Hippocampal formation (tissue), 2 donors: ENCODE measurements at places on chromosomes 2 and 18.

GRCh38 chr2:184793176-184793575, 194.8 kb downstream of the ZNF804A start:
- no peak for DNase-seq

DNA sequence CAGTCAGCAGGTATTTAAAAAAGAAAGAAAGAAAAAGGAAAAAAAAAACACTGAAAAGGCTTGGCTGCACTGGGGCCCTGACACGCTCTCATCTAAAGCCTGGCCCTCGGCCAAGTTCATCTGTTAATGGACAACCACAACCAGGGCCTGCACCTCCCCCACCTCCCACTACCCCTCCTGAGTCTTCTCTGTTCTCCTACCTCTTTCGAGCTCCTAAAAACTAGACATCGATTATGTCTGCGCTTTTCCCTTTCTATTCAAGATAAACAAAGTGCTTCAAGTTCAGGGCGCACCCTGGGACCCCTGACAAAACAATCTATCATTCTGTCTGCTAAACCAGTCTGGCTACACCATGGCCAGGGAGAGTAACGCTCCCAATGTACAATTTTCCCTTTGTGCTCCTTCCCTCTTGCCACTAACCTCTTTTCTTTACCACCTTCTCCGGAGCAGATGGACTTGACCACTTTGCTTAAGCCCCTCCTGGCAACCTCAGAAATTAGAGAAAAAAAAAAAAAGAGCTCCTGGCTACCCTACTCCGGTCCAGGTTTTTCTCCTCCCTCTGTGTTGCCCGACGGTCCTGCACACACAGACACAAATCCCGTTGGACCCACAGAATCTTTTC, 22.7 kb downstream of the BCL11A start:
- DNase-seq = no peak

DNA sequence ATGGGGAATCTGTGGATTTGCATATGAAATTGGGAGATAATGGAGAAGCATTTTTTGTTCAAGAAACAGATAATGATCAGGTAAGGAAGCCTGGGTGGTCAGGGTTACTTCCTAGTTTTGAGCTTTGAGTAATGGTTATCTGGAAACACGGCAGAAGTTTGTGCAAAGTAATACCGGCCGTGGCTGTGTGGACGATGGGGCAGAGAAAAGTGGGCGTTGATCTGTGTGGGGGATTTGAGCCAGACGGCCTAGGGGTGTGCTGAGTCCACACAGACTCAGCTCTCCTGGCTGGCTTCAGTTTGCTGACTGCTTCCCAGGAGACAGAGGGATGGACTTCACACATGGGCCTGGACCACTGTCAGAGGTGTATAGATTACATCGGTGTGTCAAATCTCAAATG, 21.3 kb downstream of the LPIN1 start:
- no peak for DNase-seq

DNA sequence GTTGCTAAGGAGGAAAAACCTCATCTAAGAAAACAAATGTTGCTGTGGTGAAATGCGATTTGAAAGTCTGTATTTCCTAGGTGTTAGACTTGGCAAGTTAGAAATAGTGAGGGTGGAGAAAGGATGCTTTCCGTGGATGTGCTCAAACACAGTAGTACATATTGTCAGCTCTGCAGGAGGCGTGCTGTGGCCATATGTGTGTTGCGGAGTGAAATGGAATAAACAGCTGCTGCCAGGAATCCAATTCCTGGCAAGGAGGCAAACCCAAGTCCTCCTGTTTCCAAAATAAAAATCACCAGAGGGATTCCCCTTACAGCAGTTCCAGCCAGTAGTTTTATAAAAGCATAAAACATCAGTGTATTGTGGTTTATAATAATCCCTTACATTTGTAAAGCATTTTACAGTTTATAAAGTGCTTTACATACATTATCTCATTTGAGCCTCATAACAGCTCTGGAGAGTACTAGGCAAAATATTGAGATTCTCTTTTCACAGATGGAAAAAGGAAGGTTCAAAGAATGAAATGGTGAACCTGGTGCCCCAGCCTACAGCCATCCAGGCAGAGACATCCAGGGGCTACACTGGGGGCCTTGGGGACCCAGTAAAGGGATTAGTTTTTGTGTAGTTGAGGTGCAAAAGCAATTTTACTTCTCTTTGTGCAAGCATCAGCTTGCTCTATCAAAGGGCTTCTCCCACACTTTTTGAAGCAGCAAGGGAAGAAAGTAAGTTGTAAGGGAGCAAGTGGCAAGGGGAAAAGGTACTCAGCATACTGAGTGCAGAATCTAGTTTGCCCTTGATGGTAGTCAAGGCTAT, 206.0 kb downstream of the AGPS start:
- DNase-seq = no peak

- no peak for DNase-seq
Measured at GRCh38 chr2:71797035-71797810, 343.9 kb downstream of the DYSF start.

DNA sequence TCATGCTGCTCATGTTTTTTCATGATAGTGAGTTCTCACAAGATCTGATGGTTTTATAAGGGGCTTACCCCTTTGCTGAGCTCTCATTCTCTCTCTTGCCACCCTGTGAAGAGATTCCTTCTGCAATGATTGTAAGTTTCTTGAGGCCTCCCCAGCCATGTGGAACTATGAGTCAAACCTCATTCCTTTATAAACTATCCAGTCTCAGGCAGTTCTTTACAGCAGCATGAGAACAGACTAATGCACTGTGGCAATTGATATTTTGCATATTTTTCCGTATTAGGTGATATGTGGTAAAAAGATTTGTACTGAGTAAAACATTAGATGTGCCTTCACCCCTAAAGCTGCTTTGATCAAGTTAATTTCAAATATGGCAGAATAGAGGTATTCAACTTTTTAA, 48.8 kb downstream of the RAB27B start:
- DNase-seq = no peak

DNA sequence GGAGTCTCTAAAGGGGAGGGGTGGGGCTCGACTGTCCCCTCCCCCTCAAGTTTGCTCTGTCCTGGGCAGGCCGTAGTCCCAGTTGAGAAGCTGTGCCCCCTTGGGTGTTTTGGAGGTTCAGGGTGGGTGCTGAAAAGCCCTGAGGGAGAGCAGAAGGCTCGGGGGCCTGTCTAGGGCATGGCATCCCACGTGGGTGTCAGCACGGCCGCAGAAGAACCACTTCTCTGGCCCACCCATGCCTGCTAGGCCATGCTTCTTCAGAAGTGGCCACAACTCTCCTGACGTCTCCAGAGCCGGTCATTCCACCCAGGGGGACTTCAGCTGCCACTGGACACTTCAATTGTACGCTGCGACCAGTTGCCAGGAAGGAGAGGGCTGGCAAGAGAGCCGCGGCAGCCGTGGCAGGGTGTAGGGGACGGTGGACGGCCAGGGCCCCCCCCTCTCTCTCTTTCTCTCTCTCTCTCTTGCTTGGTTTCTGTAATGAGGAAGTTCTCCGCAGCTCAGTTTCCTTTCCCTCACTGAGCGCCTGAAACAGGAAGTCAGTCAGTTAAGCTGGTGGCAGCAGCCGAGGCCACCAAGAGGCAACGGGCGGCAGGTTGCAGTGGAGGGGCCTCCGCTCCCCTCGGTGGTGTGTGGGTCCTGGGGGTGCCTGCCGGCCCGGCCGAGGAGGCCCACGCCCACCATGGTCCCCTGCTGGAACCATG, at the start of gene INPP5D:
Gene INPP5D, plus strand, starts transcription at position 546 of the 704 bp plus-strand sequence. Its CDS starts 137 bp downstream, at position 683.
- peak; percentile 18 for DNase-seq

- no peak for DNase-seq
Measured at GRCh38 chr2:32166115-32166574, 481 bp downstream of the SLC30A6 start.

- DNase-seq = no peak
Measured at GRCh38 chr18:22999212-22999611, 66.1 kb downstream of the RBBP8 start.

DNA sequence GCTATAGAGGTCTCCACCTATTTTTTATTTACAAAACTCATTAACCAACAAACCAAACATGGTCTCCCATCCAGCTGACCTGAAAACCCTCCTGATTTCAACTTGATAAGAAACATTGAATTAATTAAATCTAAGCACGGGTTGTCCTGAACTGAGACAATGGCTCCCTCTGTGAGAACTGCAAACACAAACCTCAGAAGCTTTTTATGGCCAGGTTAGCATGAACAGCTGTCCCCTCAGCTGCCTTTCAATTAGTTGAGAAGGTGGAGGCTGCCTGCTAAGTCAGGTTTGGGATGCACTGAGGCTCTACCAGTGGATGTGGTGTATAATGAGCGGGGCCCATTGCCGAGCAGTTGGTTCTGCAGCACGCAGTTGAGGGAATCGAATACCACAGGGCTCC, 258.5 kb upstream of the DDX18 start:
- DNase-seq = no peak

DNA sequence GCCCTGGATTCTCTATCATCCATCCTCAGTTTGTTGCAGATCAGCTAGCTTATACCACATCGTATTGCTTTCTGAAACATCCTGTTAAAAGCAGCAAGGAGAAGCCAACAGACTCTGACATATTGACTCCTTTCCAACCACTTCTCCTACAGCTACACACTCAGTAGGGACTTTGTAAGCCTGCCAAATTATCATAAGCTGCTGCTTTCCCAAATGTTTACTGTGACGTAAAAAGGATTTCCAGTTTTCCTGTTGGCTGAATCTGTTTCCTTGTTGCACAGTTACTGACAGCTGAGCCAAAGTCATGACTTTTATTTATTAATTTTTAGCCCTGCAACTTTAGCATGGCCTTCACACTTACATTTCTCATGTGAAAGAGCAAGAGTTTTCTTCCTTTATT, 294.3 kb downstream of the KCNJ3 start:
- no peak for DNase-seq

- DNase-seq = peak; percentile 7
Measured at GRCh38 chr2:19474128-19474527, 115.7 kb upstream of the OSR1 start.

DNA sequence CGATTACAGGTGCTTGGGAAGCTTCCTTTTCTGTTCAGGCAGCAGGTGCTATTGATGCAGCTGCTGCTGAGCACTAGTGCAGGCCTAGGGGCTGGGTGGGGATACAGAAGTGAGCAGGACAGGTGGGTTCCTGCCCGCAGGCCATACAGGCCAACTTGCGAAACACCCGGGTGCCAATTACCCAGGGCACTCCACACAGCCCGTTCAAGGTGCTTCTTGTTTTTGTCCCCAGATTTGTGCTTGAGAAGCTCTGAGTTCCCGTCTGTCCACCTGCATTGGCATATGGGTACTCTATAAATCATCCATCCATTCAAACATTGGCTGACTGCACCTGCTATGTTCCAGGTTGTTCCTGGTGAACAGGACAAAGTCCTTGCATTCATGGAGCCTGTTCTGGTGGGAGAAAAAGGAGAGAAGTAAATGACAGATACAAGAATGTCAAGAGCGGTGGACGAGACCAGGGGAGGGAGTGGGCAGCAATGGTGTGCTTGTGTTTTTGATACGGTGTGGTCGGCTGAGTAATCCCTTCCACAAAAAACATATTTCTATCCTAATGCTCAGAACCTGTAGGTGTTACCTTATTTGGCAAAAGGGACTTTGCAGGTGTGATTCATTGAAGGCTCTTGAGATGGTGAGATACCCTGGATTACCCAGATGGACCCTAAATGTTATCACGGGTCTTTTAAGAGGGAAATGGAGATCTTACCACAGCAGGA, 31.4 kb downstream of the SH3BP4 start:
- no peak for DNase-seq

DNA sequence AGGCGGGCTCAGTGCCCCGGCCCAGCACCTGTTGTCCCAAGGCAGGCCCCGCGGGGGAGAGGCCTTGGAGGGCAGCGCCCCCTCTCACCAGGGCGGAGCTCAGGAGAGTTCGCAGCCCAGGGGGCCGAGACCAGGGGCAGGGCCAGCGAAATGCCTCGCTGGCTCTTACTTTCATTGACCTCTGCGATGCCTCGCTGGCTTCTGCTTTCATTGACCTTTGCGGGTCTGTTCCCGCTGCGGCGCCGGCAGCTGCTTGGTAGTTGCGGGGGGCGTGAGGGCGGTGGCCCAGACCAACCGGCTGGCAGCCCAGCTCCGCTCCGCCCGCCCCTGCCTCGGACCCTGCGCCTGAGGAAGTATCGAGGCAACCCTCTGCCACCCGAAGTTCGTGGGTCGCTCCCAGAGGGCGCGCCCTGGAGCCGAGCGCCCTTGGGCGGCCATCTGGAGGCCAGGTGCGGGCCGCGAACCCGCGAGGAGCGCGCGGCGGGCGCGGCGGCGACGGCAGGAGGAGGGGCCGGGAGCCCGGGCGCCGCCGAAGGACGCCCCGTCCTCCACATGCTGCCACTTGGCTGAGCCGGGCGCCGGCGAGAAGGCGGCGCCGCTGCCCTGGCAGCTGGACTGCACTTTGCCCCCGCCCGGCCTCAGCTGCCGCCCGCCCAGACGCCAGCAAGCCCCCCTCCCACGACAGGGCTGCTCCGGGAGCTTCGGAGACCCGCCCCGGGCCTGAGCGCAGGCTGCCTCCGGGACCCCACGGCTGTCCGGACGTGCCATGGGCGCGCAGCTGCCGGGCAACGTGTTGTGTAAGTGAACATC, 118.0 kb upstream of the MSTN start:
- DNase-seq = peak; percentile 65

DNA sequence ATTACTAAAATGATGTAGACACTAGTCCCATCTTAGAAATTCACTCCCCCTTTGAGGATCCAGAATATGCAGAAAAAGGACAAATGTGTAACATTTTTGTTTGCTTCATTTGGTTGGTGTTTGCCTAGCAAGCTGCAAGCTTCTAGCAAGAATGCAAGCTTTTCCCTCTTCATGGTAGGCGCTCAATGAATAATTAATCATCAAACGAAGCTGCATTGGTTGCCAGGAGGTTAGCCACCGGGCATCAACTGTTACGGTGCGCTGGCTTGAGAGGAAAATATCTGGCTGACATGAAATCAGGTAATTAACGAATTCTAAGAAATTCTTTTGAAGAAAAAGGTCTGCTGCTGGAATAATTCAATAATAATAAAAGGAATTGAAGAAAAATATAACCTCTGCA, 341.0 kb upstream of the KYNU start:
- peak; percentile 2 for DNase-seq

- DNase-seq = no peak
Measured at GRCh38 chr2:98142106-98142791, 55.3 kb downstream of the VWA3B start.

GRCh38 chr2:188596054-188596453, 304.4 kb downstream of the GULP1 start:
- no peak for DNase-seq

DNA sequence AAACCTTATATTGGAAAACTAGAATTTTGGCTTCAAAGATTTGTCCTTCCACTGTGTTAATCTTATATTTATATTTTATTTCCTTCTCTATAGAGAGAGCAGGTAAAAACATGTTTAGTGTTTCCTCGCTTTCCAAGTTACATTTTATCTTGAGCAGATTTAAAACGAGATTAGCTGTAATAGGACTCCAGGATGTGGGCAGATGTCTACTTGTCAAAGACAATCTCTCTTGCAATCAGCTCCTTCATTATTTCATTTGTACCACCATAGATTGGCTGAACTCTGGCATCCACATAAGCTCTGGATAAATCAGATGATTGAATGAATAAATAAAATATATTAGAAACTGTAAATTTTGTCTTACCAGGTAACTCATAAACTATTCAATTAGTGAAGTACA, 17.5 kb upstream of the KANSL1L start:
- DNase-seq = no peak
